ENCODE measurements at places on chromosomes 1 and 21. TPM values are rescaled to one million over a fixed set of nuclear protein-coding genes. Genes with fewer than 3 reads are reported as not detected.

The CD52 gene
- total RNA-seq: not detected

The ADAM30 gene
- not detected for total RNA-seq

DNA sequence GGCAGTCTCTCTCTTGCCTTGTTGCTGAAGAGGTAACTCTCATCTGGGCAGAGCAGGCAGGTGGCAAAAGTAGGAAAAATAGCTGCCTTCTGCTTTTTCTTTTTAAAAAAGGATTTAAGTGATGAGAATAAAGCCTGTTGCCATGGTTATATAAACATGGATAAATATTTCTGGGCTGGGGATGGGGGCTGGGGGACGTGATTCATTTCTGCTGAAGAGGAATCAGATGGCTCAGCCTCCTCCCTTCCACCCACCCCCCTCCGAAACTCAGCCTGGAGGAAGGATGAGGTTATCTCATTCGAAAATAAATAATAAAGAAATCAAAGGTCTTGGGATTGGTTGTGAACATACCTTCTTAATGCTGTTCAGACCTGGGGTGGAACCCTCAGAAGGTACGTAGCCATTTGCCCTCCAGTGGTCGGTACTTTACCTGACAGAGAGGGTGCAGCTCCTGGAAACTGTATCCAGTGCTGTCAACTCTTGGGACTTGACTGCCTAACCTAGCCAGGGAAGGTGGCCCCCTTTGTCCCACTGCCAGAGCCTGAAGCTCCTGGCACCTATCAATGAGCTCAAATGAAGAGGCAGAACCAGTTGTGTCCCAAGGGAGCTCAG is 3.8 kb upstream of the INKA2 start:
- H3K27me3 ChIP-seq: no peaks in the 10 kb centered on the region
- peaks cover 29% of the 10 kb centered on the region for H3K4me1 ChIP-seq
- H3K27ac ChIP-seq: peak overlapping the region; percentile 49
- no peak overlapping the region for H3K4me3 ChIP-seq
- DNase-seq: peak; percentile 50

DNA sequence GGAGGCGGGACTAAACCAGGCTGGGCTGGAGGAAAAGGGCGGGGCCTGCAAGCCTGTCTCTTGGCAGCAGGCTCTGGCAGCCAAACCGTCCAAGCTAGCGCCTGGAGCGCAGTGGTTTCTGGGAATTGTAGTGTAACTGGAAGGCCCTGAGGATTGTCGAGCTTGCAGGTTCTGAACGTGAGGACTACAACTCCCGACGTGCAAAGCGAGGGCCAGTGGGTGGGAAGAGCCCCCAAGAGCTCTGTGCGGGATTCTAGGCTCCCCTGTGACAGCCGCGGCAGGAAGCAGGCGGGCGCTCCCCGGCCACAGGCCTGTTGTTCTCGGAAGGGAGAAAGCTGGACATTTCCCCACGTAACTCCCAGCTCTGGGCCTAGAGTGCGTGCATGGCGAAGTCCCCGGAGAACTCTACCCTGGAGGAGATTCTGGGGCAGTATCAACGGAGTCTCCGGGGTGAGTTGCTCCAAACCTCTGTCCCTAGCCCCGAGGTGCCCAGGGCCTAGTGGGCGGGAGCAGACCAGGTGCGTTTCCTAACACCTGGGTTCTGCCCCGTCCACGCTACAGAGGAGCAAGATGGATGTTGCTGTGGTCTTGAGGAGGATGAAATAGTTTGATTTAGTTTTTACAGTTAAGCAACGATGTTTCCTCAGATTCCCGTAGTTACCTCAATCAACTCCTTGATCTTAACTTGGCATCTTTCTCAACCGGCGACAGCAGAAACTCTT is at the start of gene SDCCAG8:
Gene SDCCAG8, plus strand, starts transcription at position 251 of the 722 bp plus-strand sequence. Its CDS starts 133 bp downstream, at position 384.
- peaks cover 34% of the 10 kb centered on the region for H3K4me1 ChIP-seq
- DNase-seq: peak; percentile 100
- no peaks in the 10 kb centered on the region for H3K27me3 ChIP-seq
- no peaks in the 10 kb centered on the region for H3K36me3 ChIP-seq
- H3K4me3 ChIP-seq: peak within 1 kb of the TSS; percentile 84

DNA sequence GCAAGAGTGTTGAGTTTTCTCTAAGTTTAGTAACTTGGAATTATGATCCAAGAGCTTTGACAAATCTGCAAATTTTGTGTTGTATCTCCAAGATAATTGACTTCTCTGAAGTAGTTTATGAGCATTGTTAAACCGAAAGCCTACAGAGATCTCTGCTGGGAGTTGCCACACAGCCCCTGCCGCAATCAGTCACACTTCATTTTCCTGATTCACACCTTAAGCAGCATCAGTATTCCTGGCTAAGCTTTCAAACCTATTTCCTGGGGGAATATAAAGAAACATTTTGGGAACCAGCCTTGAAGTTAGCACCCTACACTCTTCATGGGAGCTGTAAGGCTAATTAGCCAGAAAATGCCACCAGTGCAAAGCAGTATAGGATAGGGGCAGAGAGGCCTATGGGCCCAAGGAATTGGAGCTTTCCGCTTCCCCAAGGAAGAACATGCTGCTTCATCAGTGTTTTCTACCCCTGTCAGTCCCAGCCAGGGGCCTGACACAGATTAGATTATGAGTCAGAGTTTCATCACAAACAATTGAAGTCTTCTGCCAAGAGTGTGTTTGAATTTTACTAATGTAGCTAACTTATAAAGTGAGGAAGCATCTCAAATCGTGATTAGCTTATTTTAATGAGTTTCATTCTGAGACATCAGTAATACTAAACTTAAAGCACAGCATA is 23.2 kb upstream of the CACYBP start:
- peak overlapping the region; percentile 35 for H3K27ac ChIP-seq
- no peak overlapping the region for H3K4me3 ChIP-seq
- peaks cover 15% of the 10 kb centered on the region for H3K4me1 ChIP-seq
- DNase-seq: peak; percentile 82

DNA sequence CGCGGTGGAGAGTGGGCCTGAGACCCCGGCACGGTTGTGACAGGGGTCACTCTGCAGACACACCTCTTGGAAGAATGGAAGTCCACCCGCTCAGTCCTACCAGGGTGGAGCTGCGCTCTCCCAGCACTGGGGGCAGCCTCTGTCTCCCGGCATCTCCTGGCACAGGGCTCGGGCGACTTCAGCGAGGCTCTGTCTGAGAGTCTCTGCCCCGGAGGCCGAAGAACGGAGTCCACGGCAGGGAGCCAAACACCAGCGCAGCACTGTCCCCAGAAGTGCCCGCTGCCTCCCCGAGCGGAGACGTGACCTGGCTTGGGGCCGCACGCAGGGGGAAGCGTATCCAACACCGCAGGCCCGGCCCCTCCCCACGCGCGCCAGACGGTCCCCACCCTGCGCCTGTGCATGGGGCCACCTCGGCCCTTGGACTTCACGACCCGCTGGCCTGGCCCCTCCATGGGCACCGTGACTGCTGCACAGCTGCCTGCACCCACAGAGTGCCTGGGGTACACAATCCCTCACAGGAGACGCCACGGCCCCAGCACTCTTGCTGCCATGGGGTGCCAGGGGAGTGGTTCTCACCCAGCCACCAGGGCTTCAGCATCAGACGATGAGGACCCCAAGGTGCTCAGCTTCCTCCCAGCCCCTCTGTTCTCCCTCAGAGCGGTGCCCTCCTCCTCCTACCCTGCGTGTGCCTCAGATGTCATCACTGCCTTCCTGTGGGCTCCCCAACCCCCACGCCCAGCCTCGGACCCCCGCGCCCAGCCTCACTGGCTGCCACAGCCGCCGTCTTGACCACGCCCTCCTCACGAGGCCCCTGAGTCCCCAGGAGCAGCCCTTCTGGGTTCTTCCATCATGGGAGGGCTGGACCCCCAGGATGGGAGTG is 14.9 kb upstream of the RNF223 start:
- no peak overlapping the region for H3K4me3 ChIP-seq
- no peaks in the 10 kb centered on the region for H3K4me1 ChIP-seq
- H3K27me3 ChIP-seq: no peaks in the 10 kb centered on the region
- H3K36me3 ChIP-seq: no peaks in the 10 kb centered on the region

- no peaks in the 10 kb centered on the region for H3K27me3 ChIP-seq
- H3K4me1 ChIP-seq: peaks cover 10% of the 10 kb centered on the region
- peak; percentile 18 for DNase-seq
- H3K4me3 ChIP-seq: no peak overlapping the region
- no peak overlapping the region for H3K27ac ChIP-seq
These were observed 73.2 kb downstream of the AK5 start for GRCh38 chr1:77355010-77355409.

DNA sequence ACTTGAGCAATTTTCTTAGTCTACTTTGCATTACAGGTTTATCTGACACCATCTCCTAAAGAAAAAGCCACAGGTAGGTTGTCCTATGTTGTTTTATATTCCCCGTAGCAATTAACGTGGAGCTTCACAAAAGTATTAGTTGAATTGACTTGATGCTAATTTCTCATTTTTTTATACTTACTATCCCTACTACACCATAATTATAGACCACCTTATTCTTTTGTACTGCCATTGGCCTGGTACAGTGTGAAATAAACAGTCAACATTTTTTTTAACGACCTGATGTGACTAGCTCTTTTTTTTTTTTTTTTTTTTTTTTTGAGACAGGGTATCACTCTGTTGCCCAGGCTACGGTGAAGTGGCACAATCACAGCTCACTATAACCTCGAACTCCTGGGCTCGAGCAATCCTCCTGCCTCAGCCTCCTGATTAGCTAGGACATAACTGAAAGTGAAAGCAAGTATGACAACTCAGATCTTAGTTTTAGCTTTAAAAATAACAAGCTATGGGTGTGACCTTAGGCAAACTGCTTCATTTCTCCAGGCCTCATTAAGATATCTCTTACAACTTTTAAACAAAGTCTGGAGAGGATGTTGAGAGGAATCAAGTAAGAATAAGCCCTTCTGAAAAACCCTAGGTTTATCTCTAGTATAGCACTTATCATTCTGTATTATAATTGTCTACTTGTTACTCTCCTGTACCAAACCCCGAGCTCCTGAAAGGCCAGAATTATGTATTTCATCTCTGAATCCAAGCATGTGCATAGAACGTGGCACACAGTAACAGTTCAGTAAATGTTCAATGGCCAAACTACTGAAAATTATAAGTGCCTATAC is 49.5 kb downstream of the LUZP1 start:
- peak overlapping the region; percentile 58 for H3K4me3 ChIP-seq
- peak overlapping the region; percentile 52 for H3K27ac ChIP-seq
- no peaks in the 10 kb centered on the region for H3K36me3 ChIP-seq

GRCh38 chr1:85061711-85062424 is 13.6 kb upstream of the MCOLN3 start:
- peak overlapping the region; percentile 94 for H3K27ac ChIP-seq
- peak overlapping the region; percentile 78 for H3K4me3 ChIP-seq
- no peaks in the 10 kb centered on the region for H3K36me3 ChIP-seq
- H3K27me3 ChIP-seq: no peaks in the 10 kb centered on the region
- DNase-seq: peak; percentile 97
- peaks cover 5% of the 10 kb centered on the region for H3K4me1 ChIP-seq
